NCI-H2081 (cell line): ENCODE measurements at places on chromosomes 6 and 20.

- no peak for DNase-seq
Observed at GRCh38 chr6:169024047-169024660, 229.5 kb downstream of the THBS2 start.

DNA sequence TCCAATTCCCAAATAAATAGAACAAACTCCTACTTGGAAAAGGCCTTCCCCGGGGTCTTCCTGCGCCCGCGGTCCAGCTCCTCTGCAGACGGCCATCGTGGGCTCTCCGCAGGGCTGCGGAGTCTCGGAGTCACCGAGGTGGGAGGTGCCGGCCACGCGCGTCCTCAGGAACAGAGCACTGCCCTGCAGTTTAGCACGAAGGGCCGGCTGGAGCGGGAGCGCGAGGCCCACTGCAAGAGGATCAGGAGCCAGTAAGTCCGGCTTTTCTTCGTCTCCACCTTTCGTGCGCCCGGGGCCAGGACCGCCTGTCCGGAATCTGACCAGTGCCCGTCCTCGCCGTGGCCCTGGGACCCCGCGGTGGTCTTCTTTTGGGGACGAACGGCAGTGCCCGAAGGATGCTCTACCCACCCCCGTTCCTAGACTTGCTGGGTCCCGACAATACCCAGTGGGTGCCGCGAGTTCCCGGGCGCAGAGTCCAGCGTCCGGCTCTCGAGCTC, 1.4 kb downstream of the BHLHE23 start:
- DNase-seq = no peak

DNA sequence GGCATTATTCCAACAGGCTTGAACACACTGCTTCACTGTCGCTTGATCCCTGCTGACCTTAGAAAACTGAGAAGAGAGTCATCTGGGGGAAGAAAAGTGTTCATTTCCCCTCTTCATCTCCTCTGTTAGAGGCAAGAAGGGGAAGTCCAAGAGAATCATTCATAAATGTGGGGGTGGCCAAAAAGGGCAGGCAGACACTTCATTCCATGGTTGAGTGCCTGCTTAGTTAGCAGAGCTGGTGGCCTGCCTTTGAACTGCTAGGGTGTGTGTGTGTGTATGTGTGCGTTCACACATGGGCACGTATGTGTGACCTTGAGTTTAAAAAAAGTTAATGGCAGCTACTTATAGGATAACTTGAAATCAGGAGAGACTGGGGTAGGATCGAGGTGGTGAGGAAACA, 39.4 kb upstream of the RFPL4B start:
- no peak for DNase-seq

DNA sequence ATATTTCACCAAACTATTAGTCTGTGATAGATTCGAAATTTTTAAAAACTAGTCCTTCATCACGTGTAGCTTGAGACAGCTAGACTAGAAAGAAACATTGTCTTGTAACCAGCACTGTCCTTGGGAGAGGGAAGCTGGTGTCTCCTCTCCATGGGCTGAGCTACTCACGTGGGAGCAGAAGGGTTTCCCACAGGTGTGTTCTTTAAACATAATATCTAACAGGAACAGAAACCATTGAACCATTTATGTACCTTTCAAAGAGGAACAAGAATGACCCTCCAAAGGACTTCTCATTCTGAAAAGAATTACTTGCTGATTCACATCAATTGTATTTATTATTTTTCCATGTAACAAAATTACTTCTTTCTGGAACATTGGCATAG, 72.4 kb upstream of the SYNJ2 start:
- DNase-seq = no peak

GRCh38 chr6:47103931-47104330, 61.8 kb upstream of the ADGRF1 start:
- no peak for DNase-seq

DNA sequence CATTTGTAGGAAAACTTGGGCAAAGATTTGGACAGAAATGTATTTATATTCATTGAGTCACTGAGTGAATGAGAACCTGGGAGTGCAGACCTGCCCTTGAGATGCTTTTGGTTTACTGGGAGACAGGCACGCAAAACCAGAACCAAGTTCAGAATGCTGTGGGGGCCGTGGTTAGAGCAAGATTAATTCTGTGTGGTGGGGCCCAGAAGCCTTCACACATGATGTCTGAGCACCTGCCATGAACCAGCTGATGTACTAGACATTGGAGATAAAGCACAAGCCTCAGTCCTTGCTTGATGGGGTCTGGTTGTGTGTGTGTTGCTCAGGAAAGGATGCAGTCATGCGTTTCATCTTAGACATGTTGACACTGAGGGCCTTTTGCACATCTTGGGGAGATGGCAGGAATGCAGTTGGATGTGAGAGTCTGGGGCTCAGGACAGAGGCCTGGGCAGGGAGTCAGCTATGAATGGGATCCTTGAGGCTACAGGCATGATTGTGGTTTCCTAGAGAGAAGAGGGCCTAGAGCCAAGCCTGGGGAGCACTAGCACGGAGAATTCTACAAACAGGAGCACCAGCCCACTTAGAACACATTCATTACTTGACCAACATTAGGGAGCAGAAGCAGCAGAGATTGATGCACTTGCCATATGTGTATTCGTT, 114.3 kb upstream of the TMEM181 start:
- no peak for DNase-seq

DNA sequence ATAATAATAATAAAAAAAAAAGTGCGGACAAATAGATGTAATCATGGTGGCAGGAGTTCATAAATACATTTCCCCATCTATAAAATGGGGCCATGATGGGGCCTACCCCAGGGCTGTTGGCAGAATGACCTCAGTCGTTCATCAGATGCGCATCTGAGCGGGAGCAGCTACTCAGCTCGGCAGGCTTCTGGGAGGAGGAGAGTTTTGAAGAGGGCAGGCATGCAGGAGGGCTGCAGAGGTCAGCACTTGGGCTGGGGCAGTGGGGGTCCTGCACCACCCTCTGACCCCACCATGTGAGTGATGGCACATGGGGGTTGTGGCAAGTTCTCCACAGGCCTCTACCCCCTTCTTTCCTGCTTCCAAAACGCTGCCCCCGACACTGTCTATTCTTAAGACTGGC, 373.5 kb downstream of the ZFAND3 start:
- DNase-seq = no peak

DNA sequence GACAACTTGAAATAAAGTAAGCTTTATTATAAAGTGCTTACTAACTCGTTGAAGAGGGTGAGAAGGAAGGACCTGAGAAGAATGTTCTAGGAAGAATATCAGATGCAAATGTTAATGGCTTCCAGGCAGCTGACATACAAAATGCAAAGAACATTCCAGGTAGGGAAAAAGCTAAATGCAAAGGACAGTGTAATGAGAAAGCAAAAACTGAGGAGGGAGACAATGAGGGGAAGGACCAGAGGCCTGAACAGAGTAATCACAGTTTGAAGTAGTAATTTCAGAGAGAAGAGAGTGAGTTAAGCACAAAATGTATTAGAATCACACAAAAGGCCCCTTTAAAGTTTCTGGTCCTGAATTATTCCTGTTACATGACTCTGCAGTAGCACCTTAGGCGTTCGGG, 81.3 kb downstream of the HMGCLL1 start:
- DNase-seq = no peak

DNA sequence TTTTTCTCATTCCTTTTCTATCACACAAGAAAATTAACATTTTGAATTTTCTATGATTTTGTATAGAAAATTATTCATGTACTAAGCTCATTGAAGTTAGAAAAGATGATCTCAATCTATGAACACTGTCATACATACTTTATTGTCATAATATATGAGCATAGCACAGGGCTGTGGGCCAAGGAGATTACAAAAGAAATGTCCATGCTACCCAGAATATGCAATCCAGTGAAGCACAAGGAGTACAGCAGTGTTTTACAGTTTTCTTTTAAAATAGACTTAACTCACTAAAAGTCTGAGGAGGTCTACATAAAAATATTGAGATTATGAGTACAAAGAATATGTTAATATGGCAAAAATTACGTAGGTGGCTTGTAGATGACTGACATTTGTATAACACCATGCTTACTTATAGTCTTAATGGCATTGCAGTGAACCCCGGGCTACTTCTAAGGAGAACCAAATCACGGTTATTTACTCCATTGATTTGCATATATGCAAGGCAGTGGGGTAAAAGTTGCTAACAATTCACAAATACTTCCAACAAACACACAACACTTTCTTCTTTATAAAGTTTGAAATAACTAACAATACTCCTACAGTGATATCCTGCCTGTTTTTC, 257.1 kb downstream of the BCKDHB start:
- no peak for DNase-seq

GRCh38 chr6:39075010-39075686, 26.6 kb downstream of the GLP1R start:
- no peak for DNase-seq

GRCh38 chr6:143949962-143950361, 58.1 kb downstream of the PLAGL1 start:
- DNase-seq = no peak
